ENCODE measurements at places on chromosomes 4 and X.

DNA sequence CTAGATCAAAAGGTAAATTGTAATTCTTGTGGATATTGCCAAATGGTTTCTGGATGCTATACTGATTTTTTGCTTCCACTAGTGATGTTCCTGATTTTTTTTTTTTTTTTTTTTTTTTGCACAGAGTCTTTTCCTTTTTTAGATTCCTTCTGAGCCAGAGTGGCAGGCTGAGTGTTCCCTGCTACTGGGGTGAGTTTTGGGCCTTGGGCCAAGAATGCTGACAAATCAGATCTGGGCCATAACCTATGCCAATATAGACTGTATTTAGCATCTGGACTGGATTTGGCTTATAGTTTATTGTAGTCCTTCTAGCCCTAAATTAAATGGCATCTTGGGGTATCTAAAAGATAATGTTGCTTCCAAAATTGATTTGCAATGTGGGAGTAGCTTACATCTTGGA lies 52.8 kb downstream of the REPS2 start:
- no peak for DNase-seq

DNA sequence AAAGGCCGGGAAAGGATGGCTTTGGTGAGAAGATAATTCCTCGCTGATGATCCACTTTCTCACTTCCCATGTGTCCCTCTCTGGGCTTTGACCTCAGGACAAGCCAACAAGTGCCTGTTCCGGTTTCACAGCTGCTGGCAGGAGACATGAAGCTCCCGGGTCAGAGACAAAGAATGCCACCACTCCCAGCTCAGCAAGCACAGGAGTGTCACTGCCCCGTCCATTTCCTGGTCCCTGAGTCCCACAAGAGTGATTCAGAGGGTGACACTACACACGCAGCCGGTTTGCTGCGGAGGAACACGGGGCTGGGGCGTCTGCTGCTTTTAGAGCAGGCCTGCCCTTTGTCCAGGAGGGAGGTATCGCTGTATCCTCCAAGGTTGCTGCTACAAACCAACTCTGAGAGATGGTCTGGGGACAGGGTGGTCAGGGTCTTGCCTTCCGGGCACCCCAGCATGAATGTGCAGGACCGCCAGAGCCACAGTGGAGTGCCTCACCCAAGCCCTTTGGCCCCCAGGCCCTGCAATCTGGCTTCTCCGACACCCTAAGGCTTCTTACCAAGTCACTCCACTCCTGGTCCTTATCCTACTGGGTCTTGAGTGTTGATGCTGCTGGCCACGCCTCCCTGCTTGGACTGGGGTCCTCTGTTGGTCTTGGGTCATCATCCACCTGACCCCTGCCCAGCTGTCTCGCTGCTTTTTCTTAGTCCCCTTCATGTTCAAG lies 49.5 kb downstream of the CPZ start:
- no peak for DNase-seq

DNA sequence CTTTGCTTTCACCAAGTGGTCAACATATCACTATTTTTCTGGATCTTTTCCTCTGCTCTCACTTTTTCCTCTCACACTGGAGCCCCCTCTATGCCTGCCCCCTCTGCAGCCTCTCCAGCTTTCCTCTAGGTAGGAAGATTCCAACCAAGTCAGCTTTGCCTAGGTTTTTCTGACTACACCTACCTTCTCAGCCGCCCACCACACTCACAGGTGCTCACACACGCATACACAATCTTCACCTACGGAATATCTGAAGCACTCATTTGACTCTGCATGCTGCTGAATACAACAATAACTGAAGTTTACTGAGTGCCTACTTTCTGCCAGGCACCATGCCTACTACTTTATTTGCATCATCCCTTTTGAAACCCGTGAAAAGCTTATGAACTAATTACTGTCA lies 328.0 kb downstream of the PPP3CA start:
- no peak for DNase-seq

- DNase-seq: peak; percentile 4
These were observed 1005.8 kb downstream of the PCDH18 start for GRCh38 chr4:136526517-136526916.

DNA sequence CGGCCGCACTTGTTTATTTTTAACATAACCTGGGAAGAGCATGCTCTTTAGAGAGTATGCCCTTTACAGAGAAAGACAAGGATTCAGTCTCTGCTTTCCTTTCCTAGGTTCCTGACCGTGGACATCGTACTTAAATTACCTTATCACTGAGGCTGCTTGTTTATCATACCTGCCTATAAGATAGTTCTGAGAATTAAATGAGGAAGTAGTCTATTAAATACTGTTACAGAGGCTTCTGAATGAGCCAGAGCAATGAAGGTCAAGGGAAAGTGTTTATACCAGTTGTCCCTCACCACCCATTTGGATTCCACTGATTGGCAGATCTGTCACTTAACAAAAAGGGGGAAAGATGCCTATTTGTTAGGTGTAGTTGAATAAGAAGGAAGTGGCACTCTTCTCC lies 10.0 kb downstream of the TXLNG start:
- DNase-seq: no peak

DNA sequence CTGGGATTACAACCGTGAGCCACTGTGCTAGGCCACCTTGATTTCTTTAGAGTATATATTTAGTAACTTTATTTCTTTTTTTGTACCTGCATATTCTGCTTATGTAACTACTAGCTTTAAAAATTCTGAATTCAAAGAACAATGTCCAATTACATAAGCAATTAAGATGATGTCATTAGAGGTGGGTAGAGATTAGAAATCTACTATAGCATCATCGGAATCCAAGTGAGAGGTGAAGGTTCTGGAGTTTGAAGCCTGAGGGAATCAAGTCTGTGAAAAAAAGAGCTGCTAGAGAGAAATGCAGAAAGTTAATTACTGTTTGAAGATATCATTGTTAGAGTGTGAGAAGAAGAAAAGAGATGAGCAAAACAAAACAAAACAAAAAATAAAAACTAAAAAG lies 79.0 kb upstream of the ENPEP start:
- DNase-seq: no peak

DNA sequence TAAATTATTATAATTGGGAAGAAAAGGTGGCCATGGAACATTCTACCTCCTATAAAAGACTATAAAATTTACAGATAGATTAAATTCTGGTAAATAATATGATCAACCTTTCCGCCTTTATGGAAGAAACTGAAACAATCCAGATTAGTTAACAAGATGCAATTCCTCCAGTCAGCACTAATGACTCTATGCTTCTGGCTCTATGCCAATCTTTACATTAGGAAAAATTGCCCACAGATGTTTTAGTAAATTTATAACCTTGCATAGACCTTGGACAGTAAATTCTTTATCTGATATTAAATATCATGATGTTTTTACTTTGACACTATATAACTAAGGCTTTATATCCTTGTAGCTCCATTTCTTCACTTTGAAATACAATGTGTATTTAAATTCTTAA lies 2302.5 kb downstream of the ARAP2 start:
- no peak for DNase-seq

DNA sequence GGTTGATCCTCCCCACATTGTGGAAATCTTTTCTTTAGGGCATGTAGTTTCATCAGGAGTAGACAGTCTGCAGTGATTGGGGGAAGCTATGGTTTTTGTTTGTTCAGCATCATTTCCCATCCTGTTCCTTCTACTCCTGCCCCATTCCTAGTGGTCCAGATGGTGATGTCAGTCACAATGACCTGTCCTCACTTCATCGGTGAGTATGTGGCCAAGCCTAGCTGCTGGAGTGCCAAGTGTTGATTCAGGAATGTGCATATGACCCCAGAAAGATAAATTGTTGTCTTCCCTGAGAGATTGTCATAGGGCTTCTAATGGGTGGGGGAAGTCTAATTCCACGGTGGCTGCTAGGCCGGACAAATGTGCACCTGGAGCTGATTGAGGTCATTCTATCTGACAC lies 130.6 kb upstream of the FAT1 start:
- peak; percentile 34 for DNase-seq

DNA sequence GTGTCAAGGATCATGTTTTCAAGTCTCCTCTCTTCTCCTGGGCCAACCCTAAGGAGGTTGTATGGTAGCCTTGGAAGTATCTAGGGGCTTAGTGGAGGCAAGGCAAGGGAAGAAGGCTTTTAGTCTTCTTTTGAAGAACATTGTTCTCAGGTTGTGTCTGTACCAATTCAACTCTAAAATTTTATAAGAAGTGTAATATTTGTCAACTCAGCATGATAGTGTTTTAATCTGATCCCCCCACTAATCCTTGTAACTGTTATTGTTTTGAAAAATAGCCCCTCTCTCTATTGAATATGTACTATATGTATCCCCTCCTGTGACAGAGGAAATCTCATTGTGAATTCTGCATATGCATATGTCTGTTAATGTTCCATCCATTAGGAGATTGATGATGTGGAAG lies 345.4 kb downstream of the CFAP299 start:
- no peak for DNase-seq

DNA sequence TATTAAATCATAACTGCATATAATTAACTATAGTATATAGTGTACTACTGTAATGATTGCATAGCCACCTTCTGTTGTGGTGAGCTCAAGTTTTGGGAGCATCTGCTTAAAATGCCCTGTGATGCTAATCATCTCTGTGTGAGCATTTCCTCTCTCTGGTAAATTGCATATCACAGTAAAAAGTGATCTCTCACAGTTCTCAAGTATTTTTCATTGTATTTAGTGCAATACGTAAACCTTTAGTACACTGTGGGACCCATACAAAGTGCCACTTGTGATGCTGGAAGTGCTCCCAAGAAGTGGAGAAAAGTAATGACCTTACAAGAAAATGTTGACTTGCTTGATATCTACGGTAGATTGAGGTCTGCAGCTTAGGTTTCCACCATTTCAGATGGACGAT lies 82.0 kb downstream of the WWC2 start:
- DNase-seq: no peak

DNA sequence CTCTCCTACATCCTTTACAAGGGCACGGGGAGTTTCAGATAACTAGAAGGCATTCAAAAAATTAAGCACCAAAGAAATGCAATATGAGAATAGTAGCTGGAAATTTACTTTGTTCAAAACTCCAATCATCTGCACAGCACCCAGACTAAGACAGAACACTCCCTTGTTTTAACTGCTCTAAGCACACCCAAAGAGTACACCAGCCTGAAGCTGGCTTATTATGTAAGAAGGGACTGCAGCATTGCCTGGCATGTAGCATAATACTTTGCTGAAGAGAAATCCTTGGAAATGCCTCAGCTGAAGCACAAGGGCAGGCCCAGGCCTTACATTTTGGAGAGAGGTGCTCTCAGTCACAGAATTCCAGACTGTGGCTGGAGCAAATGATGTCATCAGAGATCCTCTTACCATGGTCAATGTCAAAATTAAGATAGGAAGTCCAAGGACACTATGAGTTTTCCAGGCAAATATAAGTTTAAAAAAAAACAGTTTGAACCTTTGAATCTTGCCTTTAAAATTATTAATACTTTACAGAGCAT lies 14.8 kb downstream of the ARHGEF6 start:
- DNase-seq: no peak
